ENCODE measurements at places on chromosomes 12 and 14. TPM values are rescaled to one million over a fixed set of nuclear protein-coding genes. Genes with fewer than 3 reads are reported as not detected.
A peak's percentile ranks its signal among the peaks of the same experiment; 100 is the strongest.

DNA sequence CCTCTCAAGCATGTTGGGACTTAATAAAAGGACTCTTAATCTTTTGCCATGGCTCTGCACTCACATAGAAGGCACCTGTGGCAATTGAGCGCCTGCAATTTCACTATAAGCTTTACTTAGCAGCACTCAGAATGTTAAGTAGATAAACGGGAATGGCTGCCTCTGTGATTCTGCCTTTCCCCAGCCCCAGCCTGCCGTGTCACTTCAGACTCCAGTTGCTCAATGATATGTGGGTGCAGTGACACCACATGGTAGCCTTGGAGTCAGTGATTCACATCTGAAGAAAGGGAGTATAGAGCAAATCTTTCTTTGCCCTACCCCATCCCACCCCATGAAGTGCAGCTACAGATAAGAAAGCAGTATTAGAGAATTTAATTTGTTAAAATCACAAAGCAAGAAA is 96.1 kb downstream of the ZFC3H1 start:
- DNase-seq = peak; percentile 26

DNA sequence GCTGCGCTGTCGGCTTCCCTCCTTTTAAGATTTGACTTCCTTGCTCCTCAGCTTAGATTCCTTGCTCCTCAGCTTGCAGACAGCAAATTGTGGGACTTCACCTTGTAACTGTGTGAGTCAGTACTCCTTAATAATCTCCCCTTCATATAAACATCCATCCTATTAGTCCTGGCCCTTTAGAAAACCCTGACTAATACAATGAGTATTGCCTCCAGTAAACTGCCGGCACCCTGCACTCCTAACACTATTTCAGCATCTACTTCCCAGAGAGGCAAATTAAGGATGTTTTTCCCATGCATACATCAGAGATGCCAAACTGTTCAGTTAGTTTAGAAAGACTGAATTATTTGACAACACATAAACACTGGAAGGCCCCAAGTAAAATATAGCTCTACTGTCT is 611.3 kb upstream of the TMEM132C start:
- DNase-seq = no peak

DNA sequence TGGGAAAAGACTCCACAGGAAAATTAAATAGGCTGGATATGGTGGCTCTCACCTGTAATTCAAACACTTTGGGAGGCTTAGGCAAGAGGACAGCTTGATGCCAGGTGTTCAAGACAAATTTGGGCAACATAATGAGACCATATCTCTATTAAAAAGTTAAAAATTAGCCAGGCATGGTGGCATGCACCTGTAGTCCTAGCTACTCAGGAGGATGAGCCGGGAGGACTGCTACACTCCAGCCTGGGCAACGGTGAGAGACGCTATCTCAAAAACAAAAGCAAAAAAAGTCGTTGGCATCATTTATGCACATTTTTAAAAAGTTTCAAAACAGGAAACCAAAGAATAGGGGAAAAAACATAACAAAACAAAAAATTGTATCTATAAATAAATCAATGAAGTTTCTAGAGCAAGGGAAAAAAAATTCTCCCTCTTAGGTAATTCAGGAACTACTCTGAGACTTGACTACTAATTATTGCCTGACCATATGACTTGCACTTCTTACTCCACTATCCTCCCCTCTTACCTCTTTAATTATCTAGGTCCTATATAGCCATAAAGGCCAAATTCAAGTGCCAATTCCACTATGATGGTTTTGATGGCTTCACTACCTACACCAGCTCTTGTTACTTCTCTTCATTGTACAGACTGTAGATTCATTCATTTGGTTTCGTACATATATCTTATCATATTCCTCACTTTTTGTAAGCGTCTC is 1.6 kb downstream of the METTL3 start:
- no peak for DNase-seq

- no peak for DNase-seq
Measured at GRCh38 chr12:122813310-122813713, 21.9 kb upstream of the HIP1R start.

DNA sequence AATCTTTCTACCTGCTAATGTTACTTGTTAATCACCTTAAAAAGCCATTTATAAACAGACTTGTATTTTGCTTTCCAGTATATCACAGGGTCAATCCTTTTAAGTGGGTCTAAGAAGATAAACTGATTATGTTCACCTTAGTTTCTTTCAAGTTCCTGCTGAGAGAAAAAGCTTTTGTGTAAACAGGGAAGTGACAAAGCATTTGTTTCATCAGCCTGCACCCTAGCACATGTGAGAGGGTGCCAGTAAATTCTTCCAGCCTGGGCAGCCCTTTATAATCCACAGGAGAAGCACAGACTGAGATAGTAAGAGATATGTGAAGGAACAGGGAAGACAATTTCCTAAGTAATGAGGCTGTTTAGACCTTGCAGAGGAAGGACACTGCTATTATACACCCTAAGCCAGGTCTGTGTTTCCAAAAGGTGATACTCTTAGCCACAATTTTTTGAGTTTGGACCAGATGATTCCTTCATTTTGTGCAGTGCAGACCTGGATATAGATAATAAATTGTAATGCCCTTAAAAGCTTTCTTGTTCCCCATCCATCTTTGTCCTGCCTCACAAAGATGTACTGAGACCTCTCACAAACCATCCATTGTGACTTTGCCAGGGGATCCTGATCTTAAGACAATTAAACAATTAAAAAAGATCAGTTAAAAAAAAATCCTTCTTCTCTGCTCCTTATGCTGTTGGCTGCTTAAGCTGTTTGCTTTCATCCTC is 150.7 kb downstream of the KTN1 start:
- DNase-seq = no peak

DNA sequence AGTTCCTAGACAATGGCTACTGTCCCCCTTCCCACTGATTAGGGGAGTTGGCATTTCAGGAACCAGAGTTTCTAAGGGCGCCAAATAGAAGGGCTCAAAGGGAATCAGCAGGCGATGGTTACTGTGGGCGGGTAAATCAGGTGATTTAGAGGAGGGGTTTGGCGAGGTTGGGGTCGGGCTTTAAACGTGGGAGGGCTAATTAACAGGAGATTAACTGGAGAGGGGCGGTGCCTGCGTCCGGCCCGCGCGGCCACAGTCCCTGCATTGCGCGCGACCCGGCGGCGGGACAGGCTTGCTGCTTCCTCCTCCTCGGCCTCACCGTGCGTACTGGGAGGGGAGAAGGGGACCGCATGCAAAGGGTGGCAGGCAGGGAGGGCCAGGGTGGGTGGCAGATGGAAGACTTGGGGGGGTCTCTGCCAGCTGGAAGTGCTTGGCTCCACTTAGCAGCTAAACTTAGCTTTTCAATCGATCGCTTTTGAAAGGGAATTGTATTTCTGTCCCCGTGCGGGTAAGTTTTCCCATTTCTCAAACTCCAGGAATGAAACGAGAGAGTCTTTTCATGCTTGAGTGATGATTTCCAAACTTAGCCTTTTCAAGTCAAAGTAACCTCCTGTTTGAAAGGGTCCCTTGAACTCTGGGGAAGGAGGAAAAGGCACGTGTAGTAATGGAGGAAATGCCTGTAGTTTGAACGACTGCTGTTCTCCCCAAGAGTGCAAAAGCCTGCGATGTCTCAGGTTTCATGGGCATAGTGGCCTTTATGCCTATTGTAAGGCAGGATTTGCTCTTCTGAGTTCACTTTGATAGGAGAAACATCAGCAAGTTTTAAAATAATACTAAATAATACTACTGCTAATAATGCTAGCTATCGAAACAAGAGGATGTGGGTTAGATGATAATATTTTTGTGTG is at the start of gene MGST1:
TSS of gene MGST1 (plus strand) at position 255 of the 908 bp plus-strand sequence. CDS start 6,608 bp downstream, outside the sequence.
- peak; percentile 96 for DNase-seq

DNA sequence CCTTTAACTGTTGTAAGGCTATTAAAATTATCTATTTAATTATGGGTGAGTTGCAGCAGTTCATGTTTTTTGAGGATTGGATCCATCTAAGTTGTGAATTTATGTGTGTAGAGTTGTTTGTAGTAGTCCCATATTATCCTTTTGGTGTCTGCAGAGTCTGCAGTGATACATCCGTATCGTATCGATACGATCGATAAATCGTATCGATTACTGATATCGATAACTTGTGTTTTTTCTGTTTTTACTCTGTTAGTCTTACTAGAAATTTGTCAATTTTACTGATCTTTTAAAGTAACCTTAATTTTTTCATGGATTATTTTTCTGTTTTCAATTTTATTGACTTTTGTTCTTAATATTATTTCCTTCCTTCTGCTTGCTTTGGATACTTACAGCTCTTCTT is 462.5 kb upstream of the SOX5 start:
- DNase-seq = no peak

GRCh38 chr12:132818562-132818961 is 10.1 kb downstream of the GOLGA3 start:
- no peak for DNase-seq

DNA sequence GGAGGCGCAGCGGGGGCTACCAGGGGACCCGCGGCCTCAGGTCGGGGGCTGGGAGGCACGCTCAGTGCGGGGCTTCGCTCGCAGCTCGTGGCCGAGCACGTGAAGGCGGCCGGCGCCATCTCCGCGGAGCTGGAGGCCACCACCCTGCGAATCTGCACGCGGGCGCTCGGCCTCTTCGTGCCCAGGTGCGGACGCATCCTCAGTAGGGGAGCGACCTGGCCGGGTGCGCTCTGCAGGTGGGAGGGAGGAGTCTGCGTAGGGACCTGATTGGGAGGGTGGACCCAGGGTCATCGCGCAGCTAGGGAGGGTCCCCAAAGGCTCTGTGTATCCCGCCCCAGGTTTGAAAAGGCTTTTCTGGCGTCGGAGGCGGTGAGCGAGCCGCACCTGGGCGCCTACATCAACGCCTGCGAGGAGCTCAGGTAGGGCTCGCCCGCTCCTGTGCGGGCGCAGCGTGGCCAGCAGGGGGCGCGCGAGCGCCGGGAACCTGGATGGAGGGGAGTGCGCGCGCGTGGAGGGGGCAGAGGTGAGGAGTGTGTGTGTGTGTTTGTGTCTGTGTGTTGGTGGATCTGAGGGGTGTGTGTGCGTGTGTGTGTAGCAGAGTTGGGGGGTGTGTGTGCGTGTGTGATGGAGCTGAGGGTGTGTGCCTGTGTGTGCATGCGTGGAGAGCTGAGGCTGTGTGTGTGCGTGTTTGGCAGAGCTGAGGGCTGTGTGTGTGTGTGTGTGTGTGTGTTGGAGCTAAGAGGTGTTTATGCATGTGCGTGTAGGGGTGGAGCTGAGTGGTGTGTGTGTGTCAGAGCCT is 10.3 kb downstream of the EXOC3L4 start:
- peak; percentile 80 for DNase-seq

DNA sequence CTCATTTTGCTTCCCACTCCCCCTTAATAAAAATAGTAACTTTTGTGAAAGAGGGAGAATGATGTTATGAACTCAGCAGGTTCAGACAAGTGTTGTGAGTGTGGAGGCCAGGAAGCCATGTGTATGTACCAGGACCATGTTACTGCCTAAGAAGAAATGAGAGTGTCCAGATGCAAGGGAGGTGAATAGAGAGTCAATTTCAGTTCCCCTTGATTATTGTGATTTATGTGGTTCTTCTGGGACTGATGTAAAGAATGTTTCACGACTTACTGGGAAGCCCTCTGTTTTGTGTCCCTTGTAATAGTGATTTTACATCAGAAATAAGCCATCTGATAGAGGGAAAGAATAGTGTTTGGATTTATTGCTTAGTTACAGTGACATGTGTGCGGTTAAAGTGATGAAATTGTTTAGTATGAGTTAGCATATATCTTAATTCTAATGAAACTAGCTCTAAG is 32.5 kb downstream of the FBXO34 start:
- DNase-seq = no peak

DNA sequence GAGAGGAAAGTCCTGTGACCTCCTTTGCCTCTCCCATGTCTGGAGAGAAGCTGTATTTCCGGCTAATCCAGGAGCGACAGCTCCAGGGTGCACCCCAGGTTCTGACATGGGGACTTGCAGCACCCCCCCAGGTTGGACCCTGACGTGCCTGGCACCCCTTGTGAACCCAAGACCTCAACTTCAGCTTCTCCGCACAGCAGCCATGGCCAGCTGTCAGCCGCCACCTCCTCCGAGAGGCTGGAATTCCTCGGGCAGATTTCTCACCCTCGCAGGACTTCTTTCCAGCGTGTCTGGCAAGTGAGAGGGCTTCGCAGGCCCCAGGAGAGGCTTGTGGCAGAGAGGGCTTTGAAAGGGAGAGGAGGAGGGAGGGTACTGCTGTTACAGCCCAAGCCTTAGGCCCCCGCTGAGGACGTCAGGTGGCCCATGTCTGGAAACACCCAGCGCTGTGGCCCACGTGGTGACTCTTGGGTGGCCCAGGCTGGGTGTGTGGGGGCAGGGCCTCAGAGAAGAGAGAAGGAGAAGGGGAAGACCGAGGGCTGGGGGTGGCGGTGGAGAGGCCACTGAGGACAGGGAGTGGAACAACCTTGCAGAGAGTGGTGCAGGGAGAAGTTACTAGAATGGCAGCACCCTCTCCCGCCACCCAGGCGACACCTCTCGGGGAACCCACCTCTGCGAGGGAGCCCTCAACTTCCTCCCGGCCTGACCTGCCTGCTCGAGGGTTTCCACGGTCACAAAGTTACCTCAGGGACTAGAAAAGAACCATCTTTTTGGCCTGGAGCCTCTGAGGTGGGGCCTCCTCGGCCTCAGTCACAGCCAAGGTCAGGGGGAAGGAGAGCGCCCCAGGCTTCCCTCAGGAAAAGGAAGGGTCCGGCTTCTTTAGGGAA is 11.7 kb upstream of the RPS6KL1 start:
- peak; percentile 30 for DNase-seq

- DNase-seq = no peak
Measured at GRCh38 chr12:66170606-66171005, 810 bp upstream of the TMBIM4 start.

DNA sequence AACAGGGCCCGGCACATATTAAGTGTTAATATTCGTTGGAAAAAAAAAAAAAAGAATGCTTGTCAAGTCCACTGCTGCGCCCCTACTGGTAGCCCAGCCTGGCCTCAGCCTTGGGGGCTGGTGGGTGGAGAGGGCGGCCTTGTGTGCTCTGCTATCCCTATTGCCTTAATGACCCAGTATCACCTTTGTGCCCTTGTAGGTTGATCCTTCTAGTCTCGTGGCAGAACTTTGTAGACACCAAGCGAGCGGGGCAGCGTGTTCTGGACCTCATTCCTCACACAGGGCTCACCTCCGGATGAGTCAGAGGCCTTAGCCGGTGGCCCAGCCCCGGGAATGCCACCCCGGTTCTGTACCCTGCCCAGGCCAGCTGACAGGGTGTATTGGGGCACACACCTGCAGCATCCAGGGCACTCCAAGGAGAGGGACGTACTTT is 1.8 kb upstream of the RCOR1 start:
- peak; percentile 84 for DNase-seq

MLXIP gene
- total RNA-seq = 20.5 TPM

SLC6A15 gene
- 22.9 TPM for total RNA-seq

FGF23 gene
- total RNA-seq = 0.56 TPM

WIF1 gene
- total RNA-seq = 3.1 TPM

NAV3 gene
- total RNA-seq = 12.0 TPM

ZC2HC1C gene
- total RNA-seq = 3.7 TPM

ANG gene
- 2.3 TPM for total RNA-seq

KLHL33 gene
- 0.35 TPM for total RNA-seq

All from GM23338 (cell line).